ENCODE measurements at places on chromosomes 7 and 10.

GRCh38 chr10:118955531-118955930 lies 74.0 kb upstream of the NANOS1 start:
- no peak for DNase-seq

DNA sequence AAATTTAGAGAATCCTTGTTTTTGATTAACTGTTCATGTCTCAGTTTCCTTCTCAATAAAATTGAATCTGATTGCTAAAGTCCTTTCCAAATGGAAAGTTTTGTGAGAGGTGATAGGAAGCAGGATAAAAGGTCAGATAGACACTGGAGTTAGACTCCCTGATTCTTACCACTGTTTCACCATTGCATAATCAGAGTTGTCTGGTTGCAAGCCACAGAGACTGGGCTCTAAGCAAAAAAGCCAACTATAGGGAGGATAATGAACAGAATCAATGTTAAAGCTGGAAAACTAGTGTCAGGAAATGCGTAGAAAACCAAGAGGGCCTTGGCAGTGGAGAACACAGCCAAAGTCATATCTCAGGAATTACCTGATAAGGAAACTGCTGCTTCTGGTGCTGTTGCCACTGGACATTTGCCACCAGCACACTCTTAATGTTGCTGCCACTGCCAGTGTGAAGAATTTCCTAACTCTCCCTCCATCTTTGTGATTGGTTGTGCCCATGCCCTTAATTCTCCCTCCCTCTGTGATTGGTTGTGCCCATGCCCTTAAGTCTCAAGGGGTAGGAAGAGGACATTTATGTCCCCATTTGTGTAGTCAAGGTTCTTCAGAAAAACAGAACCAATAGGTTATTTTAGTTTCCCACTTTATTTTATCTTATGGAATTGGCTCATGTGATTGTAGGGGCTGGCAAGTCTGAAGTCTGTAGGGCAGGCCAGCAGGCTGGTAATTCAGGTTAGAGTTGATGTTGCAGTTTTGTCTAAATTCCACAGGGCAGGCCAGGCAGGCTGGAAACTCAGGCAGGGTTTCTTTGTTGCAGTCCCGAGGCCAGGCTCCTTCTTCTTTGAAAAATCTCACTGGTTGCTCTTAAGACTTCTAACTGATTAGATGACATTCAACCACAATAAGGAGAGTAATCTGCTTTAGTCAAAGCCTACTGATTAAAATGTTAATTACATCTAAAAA lies 639.0 kb downstream of the REEP3 start:
- no peak for DNase-seq

- no peak for DNase-seq
Measured at GRCh38 chr10:98920360-98920759, 315.3 kb downstream of the HPSE2 start.

- no peak for DNase-seq
Measured at GRCh38 chr10:60479305-60480020, 89.8 kb upstream of the ANK3 start.

GRCh38 chr7:138006106-138006505 lies 4.2 kb upstream of the CREB3L2 start:
- DNase-seq: no peak

GRCh38 chr10:118965645-118966044 lies 63.9 kb upstream of the NANOS1 start:
- no peak for DNase-seq

- DNase-seq: no peak
Measured at GRCh38 chr10:77577666-77578229, 59.9 kb downstream of the KCNMA1 start.

DNA sequence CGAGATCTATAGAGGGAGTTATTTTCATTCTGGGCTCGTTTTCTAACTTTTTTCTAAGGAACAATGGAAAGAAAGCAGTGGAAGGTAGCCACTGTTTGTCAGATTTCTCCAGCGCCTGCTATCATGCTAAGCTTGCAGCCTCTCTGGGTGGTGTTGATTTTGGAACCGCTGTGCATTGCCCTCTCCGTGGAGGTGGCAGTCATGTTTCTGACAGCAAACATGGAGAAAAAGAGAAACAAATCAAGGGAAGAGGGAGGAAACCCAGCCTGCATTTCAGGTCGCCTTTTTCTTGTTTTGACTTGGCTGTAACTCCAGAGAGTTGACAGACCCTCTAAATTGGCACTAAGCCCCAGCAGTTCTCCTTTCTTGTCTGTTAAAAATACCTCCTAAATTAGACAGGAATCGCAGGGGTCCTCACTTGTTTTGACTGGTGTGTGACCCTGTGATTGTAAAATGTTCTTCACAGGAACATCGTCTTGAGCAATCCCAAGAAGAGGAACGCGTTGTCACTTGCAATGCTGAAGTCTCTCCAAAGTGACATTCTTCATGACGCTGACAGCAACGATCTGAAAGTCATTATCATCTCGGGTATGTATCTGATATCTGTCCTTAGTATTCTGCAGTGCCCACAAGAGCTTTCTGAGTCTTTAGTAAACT lies 4.8 kb downstream of the ECHDC3 start:
- no peak for DNase-seq
